Right atrium auricular region (tissue), 2 donors: ENCODE measurements at places on chromosomes 16 and 17.
A peak's percentile ranks its signal among the peaks of the same experiment; 100 is the strongest.

GRCh38 chr16:68197250-68197649 lies 38.7 kb downstream of the ESRP2 start:
- H3K27ac ChIP-seq: no peak overlapping the region
- DNase-seq: no peak
- no peaks in the 10 kb centered on the region for H3K36me3 ChIP-seq
- no peak overlapping the region for H3K4me3 ChIP-seq
- H3K27me3 ChIP-seq: no peaks in the 10 kb centered on the region

DNA sequence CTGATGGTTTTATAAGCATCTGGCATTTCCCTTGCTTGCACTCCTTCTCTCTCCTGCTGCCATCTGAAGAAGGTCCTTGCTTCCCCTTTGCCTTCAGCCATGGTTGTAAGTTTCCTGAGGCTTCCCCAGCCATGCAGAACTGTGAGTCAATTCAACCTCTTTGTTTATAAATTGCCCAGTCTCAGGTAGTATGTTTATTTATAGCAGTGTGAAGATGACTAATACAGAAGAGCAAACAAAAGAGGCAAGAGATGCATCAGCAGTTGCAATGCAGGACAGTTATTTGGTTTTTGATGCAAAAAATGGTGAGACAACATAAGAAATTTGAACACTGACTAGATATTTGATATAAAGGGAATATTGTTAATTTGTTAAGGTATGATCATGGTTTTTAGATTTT lies 16.8 kb downstream of the TMEM100 start:
- H3K27me3 ChIP-seq: no peaks in the 10 kb centered on the region
- H3K4me3 ChIP-seq: no peak overlapping the region
- DNase-seq: no peak
- no peak overlapping the region for H3K27ac ChIP-seq
- no peaks in the 10 kb centered on the region for H3K36me3 ChIP-seq
- peaks cover 8% of the 10 kb centered on the region for H3K4me1 ChIP-seq

DNA sequence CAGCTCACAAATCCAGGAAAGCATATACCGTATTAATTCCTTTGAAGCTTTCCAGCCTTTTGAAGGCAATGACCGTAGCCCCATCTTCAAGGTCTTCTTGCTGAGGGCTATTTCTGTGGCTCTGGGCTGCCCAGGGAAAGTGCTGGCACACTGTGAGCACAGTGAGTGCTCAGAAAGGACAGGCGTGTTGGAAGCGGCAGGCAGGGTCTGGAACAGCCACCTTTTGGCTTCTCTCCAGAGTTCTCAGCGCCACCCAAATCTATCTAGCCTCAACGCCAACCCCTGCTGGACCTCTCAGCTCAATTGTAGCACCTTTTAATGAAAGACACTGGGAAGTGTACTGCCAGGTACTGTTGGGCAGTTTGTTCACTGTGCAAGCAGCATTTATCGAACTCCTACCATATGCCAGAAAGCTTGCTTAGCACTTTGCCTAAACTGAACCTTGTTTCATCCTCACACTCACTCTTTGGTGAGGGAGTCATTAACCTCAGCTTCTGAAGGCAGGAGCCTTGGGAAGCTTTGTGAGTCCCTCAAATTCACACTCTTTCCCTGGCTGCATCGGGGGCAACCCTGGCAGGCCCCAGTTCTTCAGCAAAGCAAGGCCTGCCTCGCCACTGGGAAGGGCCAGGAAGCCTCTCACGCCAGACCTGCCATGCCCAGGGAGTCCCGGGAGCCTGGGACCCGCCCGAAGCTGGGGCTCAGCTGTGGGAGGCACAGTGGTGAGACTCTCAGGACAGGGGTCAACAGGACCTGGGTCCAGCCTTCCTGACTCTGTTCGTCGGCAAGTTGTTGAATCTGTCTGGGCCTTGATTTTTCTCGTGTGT lies 13.5 kb upstream of the CIBAR2 start:
- H3K27me3 ChIP-seq: no peaks in the 10 kb centered on the region
- no peaks in the 10 kb centered on the region for H3K36me3 ChIP-seq
- H3K27ac ChIP-seq: peak overlapping the region; percentile 82
- H3K4me1 ChIP-seq: no peaks in the 10 kb centered on the region
- H3K4me3 ChIP-seq: no peak overlapping the region
- no peak for DNase-seq

DNA sequence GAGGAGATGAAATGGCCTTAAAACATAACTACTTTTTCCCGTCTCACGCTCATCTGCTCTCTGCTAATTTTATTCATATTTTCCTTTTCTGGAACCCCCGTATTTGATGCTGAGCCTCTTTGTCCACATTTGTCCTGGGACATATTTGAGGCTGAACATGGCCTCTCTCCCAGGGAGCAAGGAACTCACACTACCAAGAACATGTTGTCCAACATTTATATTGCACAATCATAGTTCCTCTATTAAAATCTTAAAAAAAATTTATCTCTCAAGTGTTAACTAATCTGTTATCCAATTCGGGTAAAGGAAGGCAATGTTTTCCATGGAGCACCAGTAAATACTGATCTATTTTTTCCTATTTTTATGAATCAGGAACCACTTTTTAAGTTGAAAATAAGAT lies 60.2 kb downstream of the CMC2 start:
- no peaks in the 10 kb centered on the region for H3K4me1 ChIP-seq
- H3K4me3 ChIP-seq: no peak overlapping the region
- H3K27ac ChIP-seq: no peak overlapping the region
- DNase-seq: no peak
- no peaks in the 10 kb centered on the region for H3K27me3 ChIP-seq

DNA sequence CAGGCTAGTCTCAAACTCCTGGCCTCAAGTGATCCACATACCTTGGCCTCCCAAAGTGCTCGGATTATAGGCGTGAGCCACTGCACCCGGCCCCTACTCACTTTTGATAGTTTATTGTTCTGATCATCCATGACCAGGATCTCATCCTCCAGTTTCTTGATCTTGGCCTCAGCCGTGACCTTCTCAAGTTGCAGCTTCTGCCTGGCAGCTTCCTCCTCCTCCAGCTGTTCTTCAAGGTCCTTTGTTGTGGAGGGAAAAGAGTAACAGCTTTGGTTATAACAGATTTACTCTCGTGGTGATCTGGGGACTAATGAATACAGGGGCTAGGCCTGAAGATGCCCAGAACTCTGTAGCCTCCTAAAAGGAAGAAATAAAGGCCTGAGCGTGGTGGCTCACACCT lies 89.9 kb downstream of the NDE1 start:
- no peak overlapping the region for H3K4me3 ChIP-seq
- no peak overlapping the region for H3K27ac ChIP-seq
- H3K4me1 ChIP-seq: no peaks in the 10 kb centered on the region
- H3K36me3 ChIP-seq: peaks cover 33% of the 10 kb centered on the region
- no peak for DNase-seq

GRCh38 chr17:1793447-1793806 lies 31.6 kb downstream of the SERPINF1 start:
- H3K4me3 ChIP-seq: no peak overlapping the region
- no peaks in the 10 kb centered on the region for H3K36me3 ChIP-seq
- no peaks in the 10 kb centered on the region for H3K4me1 ChIP-seq
- no peak for DNase-seq
- H3K27ac ChIP-seq: peak overlapping the region; percentile 24

DNA sequence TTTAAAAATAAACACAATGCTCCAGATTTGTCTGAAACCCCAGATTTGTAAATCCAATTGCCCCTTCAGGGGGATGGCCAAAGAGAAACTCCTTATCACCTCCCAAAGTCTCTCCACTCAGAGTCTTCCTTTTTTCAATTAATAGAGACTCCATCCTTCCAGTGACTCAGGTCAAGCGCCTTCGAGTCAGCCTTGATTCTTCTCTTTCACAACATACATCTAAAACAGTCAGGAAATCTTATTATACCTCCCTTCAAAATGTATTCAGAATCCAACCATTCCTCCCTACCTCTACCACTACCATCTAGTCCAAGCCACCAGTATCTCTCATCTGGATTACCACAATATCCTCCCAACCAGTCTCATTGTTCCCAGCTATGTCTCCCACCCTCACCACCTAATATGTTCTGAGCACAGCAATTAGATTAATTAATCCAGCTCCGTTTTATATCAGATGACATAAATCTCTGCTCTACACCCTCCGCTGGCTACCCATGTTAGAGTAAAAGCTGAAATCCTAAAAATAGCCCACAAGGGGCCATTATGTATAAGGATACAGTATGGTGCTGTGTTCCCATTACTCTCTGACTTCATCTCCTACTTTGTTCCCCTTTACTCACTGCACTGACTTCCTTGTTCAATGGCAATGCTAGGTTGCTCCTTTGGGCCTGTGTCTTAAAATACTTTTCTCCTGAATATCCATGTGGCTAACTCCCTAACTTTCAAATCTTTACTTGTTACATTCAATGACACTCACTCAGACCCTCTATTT lies 11.8 kb downstream of the SIAH1 start:
- H3K27ac ChIP-seq: no peak overlapping the region
- H3K36me3 ChIP-seq: no peaks in the 10 kb centered on the region
- H3K4me1 ChIP-seq: peaks cover 76% of the 10 kb centered on the region
- no peak overlapping the region for H3K4me3 ChIP-seq
- H3K27me3 ChIP-seq: no peaks in the 10 kb centered on the region

- H3K4me1 ChIP-seq: no peaks in the 10 kb centered on the region
- DNase-seq: peak; percentile 97
- H3K27me3 ChIP-seq: no peaks in the 10 kb centered on the region
- no peak overlapping the region for H3K4me3 ChIP-seq
- H3K27ac ChIP-seq: peak overlapping the region; percentile 79
- H3K36me3 ChIP-seq: peaks cover 33% of the 10 kb centered on the region
Observed at GRCh38 chr17:50482516-50482915, 3.9 kb downstream of the RSAD1 start.

- peak overlapping the region; percentile 23 for H3K27ac ChIP-seq
- DNase-seq: no peak
- no peak overlapping the region for H3K4me3 ChIP-seq
- H3K36me3 ChIP-seq: no peaks in the 10 kb centered on the region
- H3K27me3 ChIP-seq: no peaks in the 10 kb centered on the region
Observed at GRCh38 chr16:88274847-88275246, 107.9 kb upstream of the ZNF469 start.

- H3K36me3 ChIP-seq: no peaks in the 10 kb centered on the region
- no peak overlapping the region for H3K4me3 ChIP-seq
- H3K27ac ChIP-seq: peak overlapping the region; percentile 30
Observed at GRCh38 chr17:73068322-73069153, 23.9 kb downstream of the SLC39A11 start.

GRCh38 chr17:8133399-8133798 lies 9.5 kb upstream of the HES7 start:
- H3K27me3 ChIP-seq: no peaks in the 10 kb centered on the region
- no peaks in the 10 kb centered on the region for H3K4me1 ChIP-seq
- no peaks in the 10 kb centered on the region for H3K36me3 ChIP-seq
- DNase-seq: no peak

- H3K4me1 ChIP-seq: no peaks in the 10 kb centered on the region
- DNase-seq: no peak
- H3K4me3 ChIP-seq: no peak overlapping the region
- no peaks in the 10 kb centered on the region for H3K27me3 ChIP-seq
Observed at GRCh38 chr16:84992717-84993075, 18.6 kb downstream of the ZDHHC7 start.

DNA sequence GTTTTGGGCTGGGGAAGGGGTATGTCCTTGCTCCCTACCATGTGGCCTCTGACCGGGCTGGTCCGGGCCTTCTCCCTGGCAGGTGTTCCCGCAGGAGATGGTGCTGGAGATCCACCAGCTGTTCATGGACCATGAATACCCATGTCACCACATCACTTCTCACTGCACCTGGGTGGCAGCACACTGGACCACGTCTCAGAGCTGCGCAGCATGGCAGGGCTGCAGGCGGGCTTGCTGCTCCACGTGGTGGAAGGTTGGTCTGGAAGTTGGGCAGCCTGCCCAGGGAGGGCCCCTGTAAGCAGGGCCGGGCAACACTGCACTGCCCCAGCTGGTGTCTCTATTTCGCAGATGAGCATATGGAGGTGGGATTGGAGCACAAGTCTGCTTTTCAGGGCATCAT lies 169.5 kb upstream of the ZNF267 start:
- H3K4me1 ChIP-seq: no peaks in the 10 kb centered on the region
- peaks cover 38% of the 10 kb centered on the region for H3K36me3 ChIP-seq
- no peak for DNase-seq

DNA sequence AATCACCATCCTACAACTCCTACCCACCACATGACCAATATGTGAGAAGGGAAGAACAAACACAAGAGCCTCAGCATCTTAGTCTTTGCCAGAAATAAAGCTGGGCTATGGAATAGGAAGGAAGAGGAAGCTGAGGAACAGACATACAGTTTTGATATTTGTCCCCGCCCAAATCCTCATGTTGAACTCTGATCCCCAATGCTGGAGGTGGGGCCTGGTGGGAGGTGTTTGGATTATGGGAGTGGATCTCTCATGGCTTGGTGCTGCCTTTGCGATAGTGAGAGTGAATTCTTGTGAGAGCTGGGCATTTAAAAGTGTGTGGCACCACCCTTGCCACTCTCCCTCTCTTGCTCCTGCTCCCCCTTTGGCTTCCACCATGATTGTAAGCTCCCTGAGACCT lies 52.4 kb upstream of the NLK start:
- DNase-seq: no peak
- no peak overlapping the region for H3K27ac ChIP-seq
- H3K36me3 ChIP-seq: no peaks in the 10 kb centered on the region
- H3K27me3 ChIP-seq: no peaks in the 10 kb centered on the region
- no peak overlapping the region for H3K4me3 ChIP-seq

GRCh38 chr17:64418506-64419339 lies 28.1 kb upstream of the PECAM1 start:
- no peak overlapping the region for H3K27ac ChIP-seq
- H3K36me3 ChIP-seq: no peaks in the 10 kb centered on the region
- H3K27me3 ChIP-seq: no peaks in the 10 kb centered on the region
- H3K4me1 ChIP-seq: peaks cover 4% of the 10 kb centered on the region

GRCh38 chr17:73998653-73999645 lies 204.5 kb upstream of the RPL38 start:
- H3K27ac ChIP-seq: no peak overlapping the region
- no peaks in the 10 kb centered on the region for H3K27me3 ChIP-seq
- H3K4me1 ChIP-seq: no peaks in the 10 kb centered on the region
- H3K4me3 ChIP-seq: peak overlapping the region; percentile 21
- H3K36me3 ChIP-seq: no peaks in the 10 kb centered on the region

- H3K27ac ChIP-seq: peak overlapping the region; percentile 87
- DNase-seq: no peak
- no peaks in the 10 kb centered on the region for H3K36me3 ChIP-seq
- H3K4me3 ChIP-seq: no peak overlapping the region
- H3K4me1 ChIP-seq: peaks cover 57% of the 10 kb centered on the region
Observed at GRCh38 chr17:3894188-3894587, 1.3 kb upstream of the CAMKK1 start.

GRCh38 chr17:59671386-59671785 lies 35.8 kb downstream of the PTRH2 start:
- peaks cover 55% of the 10 kb centered on the region for H3K36me3 ChIP-seq
- no peak overlapping the region for H3K27ac ChIP-seq
- H3K4me1 ChIP-seq: peaks cover 10% of the 10 kb centered on the region
- H3K4me3 ChIP-seq: no peak overlapping the region
- no peak for DNase-seq

- H3K36me3 ChIP-seq: peaks cover 32% of the 10 kb centered on the region
- peak overlapping the region; percentile 89 for H3K4me3 ChIP-seq
- peak overlapping the region; percentile 100 for H3K27ac ChIP-seq
- no peaks in the 10 kb centered on the region for H3K4me1 ChIP-seq
- no peaks in the 10 kb centered on the region for H3K27me3 ChIP-seq
Observed at GRCh38 chr17:4947411-4948165, 742 bp downstream of the PFN1 start.

- H3K4me1 ChIP-seq: peaks cover 32% of the 10 kb centered on the region
- H3K36me3 ChIP-seq: peaks cover 11% of the 10 kb centered on the region
- H3K4me3 ChIP-seq: no peak overlapping the region
- no peak overlapping the region for H3K27ac ChIP-seq
Observed at GRCh38 chr17:82017612-82018151, 5.0 kb downstream of the CENPX start.

GRCh38 chr16:67230809-67231660 lies 4.1 kb downstream of the TMEM208 start:
- peaks cover 77% of the 10 kb centered on the region for H3K36me3 ChIP-seq
- H3K4me1 ChIP-seq: peaks cover 15% of the 10 kb centered on the region
- DNase-seq: no peak
- H3K27me3 ChIP-seq: no peaks in the 10 kb centered on the region
